ENCODE measurements at places on chromosomes 13 and 19. TPM values are rescaled to one million over a fixed set of nuclear protein-coding genes. Genes with fewer than 3 reads are reported as not detected.

GRCh38 chr13:73835138-73835721 lies 299.0 kb downstream of the KLF12 start:
- peaks cover 4% of the 10 kb centered on the region for H3K4me1 ChIP-seq
- no peaks in the 10 kb centered on the region for H3K27me3 ChIP-seq
- H3K4me3 ChIP-seq: no peak overlapping the region
- no peak overlapping the region for H3K27ac ChIP-seq

DNA sequence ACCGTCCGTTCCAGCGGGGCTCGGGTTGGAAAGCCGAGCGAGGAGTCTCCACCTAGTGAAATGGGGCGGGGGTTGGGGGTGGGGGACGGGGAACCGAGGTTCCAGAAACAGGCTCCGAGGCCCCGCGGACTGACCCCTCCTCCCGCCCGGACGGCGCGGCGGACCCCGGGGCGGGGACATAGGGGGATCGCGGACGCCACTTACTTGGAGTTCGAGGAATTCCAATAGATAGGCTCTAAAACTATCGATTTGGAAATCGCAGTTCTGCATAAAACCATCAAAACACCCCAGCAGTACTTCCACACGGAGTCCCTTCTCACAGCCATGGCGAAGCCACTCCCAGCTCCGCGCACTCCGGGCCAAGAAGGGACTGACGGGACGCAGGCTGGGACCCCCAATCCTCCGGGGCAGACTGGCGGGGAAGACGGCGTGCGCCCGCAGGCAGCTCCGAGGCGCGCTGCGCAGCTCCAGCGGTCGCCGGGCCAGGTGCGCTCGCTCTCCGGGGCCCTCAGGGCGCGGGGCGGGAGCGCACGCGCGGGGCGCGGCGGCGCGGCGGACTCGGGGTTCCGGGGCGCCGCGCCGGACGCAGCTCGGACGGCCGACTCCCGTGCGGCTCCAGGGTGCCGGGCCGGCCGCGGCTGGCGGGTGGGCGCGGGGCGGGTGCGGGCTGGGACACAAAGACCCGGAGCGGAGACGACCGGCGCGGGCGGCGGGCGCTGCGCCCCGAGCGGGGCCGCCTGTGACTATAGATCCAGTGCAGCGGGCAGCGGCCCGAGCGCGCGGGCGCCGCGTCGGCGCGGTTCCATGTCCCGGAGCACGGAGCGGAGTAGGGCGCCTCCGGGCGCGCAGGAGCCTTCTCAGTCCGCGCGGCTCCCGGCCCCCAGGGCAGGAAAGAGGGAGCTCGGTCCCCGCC lies 567 bp downstream of the EFNB2 start:
- peak; percentile 31 for DNase-seq
- peak overlapping the region; percentile 85 for H3K27ac ChIP-seq
- peaks cover 49% of the 10 kb centered on the region for H3K4me1 ChIP-seq
- H3K27me3 ChIP-seq: no peaks in the 10 kb centered on the region
- H3K36me3 ChIP-seq: no peaks in the 10 kb centered on the region

DNA sequence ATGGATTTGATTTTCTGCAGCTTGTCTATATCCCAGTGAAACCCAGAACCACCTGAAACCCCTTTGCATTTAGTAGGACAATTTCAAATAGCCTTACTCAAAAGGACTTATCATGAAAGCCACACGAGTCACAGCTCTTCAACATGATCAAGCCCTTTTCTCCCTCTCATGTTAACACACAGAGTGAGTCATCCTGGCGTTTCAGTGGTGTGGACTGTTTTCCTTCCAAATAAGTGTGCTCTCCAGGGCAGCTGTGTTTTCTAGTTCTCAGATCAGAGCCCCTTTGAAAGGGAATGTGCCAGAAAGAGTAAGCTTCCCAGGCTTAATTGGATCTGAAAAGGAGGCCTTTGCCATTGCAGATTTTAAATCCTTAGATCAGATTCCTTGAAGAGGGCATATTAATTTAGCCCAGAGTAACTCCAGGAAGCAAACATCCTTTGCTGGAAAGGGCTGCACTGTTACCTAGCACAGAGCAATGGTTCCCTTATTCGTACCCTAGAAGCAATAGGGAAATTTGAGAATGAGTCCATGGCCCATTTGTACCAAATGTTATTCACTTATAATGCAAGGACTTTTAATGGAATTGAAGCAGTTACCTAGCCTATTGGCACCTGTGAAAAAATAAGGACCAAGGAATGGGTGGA lies 51.3 kb downstream of the ERICH6B start:
- no peak overlapping the region for H3K27ac ChIP-seq
- H3K27me3 ChIP-seq: no peaks in the 10 kb centered on the region
- H3K36me3 ChIP-seq: no peaks in the 10 kb centered on the region
- no peak overlapping the region for H3K4me3 ChIP-seq

The LRRC63 gene
- not detected for total RNA-seq

The ZSCAN4 gene
- not detected for total RNA-seq

GRCh38 chr13:97387485-97387839 lies 46.5 kb upstream of the RAP2A start:
- H3K4me3 ChIP-seq: no peak overlapping the region
- DNase-seq: no peak
- H3K27ac ChIP-seq: no peak overlapping the region
- no peaks in the 10 kb centered on the region for H3K27me3 ChIP-seq
- no peaks in the 10 kb centered on the region for H3K4me1 ChIP-seq
- peaks cover 12% of the 10 kb centered on the region for H3K36me3 ChIP-seq

GRCh38 chr13:69264362-69265334 lies 843.0 kb upstream of the ATXN8OS start:
- no peak overlapping the region for H3K27ac ChIP-seq
- H3K36me3 ChIP-seq: no peaks in the 10 kb centered on the region
- no peak for DNase-seq
- H3K4me3 ChIP-seq: no peak overlapping the region
- H3K4me1 ChIP-seq: no peaks in the 10 kb centered on the region

GRCh38 chr19:6718741-6719539 lies 1.5 kb downstream of the C3 start:
- H3K36me3 ChIP-seq: no peaks in the 10 kb centered on the region
- no peak overlapping the region for H3K4me3 ChIP-seq
- no peak for DNase-seq
- H3K4me1 ChIP-seq: no peaks in the 10 kb centered on the region
- H3K27ac ChIP-seq: no peak overlapping the region
- H3K27me3 ChIP-seq: no peaks in the 10 kb centered on the region
